CD4-positive, alpha-beta T cell treated with Interleukin-21 for 1 hour (primary cell): ENCODE measurements at places on chromosomes 2 and 18.
A peak's percentile ranks its signal among the peaks of the same experiment; 100 is the strongest.

- DNase-seq = no peak
Observed at GRCh38 chr2:112174383-112174782, 36.2 kb downstream of the FBLN7 start.

- no peak for DNase-seq
Observed at GRCh38 chr2:152372438-152372984, 37.5 kb downstream of the FMNL2 start.

DNA sequence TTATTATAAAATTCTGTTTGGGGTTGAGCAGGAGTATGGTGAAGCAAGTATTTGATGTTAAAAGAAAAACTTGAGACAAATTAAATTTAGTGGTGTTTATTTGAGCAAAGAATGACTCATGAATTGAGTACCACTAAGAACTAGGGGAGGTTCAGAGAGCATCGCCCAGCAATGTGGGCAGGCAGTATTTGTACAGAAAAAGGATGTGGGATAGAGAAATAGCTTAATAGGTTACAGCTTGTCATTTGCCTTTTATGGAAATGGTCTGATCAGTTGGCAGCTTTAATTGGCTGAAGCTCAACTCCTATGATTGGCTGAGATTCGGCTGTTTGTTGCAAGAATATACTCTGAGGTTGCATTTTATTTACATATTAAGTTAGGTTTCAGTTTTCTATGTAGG, 68.2 kb downstream of the LRATD1 start:
- DNase-seq = no peak

- no peak for DNase-seq
Observed at GRCh38 chr2:207767461-207768167, 2.1 kb downstream of the FZD5 start.

DNA sequence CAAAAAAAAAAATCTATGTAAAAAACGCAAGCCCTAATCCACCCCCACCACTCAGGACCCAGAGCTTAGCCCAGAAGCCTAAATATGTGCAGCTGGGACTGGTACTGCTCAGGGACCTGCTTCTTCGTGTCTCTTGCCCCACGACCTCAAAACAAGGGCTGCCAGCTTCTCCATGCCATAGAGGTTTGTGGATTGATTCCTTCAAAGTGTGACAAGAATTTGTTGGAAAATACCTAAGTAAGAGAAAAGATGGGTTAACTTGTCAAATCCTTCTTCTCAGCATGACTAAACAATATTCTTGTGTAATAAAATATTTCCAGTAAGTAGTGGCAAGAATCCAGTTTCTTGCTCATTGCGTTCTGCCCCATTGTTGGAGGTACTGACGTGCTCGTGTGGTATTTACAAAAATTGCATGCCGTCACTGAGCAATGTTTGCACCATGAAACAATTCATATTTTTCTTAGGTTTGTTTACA, 825 bp upstream of the SCYGR1 start:
- DNase-seq = no peak

- no peak for DNase-seq
Observed at GRCh38 chr2:14716319-14716718, 83.8 kb downstream of the LRATD1 start.

GRCh38 chr2:239789711-239790110, 235.4 kb downstream of the NDUFA10 start:
- no peak for DNase-seq

GRCh38 chr2:47239119-47239969, 84.2 kb upstream of the STPG4 start:
- no peak for DNase-seq

DNA sequence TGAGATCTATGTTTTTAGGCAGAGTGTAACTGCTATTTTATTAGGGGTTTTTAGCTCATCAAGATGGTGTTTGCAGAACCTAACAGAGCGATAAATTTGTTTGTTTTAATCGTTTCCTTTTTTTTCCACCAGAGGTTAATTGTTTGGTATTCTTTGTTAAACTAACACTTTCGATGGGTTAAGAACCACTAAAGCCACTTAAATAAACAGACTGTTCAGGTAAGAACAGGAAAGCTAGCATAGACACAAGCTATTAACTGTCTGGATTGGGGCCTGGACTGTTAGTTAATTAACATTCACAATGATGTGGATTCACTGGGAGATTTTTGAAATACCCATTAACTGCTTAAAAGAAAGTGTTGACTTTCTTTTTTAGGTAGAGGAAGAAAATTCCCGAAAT, 209.0 kb upstream of the COPS8 start:
- no peak for DNase-seq

GRCh38 chr2:162277381-162277780, 34.1 kb upstream of the FAP start:
- no peak for DNase-seq

DNA sequence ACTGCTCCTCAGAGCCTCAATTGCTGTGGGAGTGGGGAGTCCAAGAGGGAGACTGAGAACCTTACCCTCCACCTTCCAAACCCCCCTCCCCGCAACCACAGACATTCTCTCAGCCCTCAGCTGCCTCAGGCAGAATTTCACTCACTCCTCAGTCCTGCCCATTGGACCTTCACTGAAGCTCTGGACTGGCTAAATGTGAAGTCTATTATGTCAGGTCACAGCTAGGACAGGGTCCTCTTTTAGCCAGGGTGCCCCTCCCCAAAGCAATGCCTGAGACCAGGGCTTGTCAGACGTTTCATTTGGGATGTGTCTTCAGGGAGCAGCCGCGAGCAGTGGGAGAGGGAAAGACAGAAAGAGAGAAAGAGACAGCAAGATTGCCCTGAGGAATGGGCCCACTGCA, 199.3 kb upstream of the CCDC68 start:
- DNase-seq = no peak

GRCh38 chr2:75162897-75163296, 36.4 kb downstream of the TACR1 start:
- DNase-seq = no peak

DNA sequence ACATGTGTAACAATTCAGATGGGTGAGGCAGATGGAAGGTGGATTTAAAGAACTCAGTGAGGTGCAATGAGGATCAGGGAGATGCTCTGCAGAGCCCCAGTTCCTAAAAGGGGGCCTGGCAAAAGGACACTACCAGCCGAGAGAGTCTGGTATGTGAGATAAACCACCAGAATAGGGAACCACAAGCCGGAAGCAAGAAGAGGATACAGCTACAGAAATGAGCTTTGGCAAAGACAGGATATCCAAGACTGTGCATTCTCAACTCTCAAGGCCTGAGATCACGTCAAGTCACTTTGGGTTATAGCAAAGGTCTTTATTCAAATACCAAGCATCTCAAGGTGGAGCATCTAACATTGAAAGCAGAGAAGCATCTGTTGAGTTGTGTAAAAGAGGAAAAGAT, 293.5 kb downstream of the ARHGAP15 start:
- DNase-seq = peak; percentile 10

DNA sequence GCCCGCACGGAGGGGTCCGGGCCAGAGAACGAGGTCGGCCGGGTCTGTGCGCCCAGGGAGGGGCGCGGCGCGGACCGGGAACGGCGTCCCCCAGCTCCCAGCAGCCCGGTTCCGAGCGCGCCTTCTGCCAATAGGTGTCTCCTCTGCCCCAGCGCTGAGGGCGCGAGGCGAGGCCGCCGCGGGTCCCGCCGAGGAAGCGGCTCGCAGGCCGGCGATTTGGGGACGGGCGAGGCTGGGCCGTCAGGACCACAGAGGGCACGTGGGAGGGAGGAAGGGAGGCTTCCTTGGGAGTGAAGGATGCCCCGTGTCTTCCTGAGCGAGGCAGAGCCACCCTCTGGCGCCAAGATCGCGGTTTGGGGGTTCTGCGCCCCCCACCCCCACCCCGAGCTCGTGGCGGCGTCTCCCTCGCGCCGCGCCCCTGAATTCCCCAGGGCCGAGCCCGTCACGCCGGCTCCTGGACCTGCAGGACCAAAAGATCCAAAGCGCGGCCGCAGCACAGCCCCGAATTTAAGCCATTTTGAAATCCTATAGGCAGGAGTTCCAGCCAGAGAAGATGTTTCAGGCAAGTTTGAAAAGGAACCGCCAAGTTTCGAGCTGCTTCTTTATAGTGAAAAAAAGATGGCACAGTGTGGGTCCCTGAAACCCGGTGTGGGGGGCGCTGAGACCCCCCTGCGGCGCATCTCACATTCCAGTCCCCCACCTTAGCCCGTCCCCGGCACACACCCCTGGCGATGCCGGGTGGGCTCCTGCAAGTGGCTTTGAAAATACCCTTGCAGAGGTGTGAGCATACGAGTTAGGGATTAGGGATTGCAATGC, 909 bp downstream of the NFATC1 start:
- DNase-seq = no peak

DNA sequence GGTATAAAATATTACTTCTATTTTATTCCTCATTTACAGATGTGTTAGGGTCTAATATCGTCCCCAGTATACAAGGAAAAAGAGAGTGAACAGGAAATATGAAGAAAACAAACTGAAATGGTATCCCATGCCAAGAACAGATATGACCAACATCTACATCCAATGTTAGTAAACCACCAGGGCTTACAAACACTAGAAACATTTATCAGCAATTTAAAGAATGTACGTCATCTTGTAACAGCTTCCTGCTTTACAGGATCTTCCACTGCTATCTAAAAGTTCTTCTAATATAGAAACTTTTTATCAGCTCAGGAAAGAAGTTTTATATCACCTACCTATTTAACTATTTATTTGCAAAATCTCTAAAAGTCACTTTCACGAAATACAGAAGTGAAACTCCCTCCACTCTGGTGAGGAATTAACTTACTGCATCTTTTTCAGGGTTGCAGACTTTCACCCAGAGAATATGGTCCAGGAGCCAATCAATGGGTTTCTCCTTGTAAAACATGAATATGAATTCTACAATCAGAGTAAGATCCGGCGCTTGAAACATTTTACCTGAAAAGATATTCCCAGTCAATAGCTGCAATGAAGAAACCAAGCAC, 35.2 kb downstream of the UNC50 start:
- no peak for DNase-seq

GRCh38 chr2:240905176-240905781, 857 bp upstream of the CROCC2 start:
- DNase-seq = no peak

- DNase-seq = no peak
Observed at GRCh38 chr2:236257575-236257974, 6.6 kb downstream of the ASB18 start.

GRCh38 chr2:127107622-127107999, 657 bp upstream of the BIN1 start:
- no peak for DNase-seq

DNA sequence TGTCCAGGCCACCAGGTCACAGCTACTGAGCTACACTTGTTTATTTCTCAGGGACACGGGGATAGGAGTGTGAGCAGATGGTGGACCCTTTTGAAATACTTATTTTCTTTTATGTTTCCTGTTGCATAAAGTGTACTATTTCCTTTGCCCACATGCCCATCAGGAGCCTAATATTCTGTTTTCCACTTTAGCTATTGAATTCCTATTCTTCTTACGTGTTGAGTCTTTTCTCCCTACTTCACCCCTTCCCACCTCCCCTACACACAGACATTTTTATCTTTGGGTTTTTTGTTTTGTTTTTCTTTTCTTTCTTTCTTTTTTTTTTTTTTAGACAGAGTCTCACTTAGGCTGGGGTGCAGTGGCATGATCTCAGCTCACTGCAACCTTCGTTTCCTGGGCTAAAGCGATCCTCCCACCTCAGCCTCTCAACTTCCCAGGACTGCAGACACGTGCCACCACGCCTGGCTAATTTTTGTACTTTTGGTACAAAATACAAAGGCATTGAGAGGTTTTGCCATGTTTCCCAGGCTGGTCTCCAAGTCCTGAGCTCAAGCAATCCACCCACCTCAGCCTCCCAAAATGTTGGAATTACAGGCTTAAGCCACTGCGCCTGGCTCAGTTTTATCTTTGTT, 5.2 kb upstream of the GPR55 start:
- DNase-seq = no peak

DNA sequence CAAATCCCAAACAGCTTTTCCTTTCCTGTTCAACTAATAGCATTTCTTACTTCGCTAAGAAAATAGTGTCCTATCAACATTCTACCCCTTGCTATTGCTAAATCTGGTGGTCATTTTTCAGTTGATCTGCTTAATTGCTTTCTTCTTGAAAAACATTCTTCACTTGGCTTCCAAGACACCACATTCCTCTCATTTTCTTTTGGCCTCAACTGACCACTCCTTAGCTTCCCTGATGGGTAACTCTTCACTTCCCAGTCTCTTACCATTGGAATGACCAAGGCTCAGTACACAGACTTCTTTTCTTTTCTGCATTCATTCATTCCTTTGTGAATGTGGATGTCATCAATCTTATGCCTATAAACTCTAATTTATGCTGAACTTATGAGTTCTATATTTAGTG, 230.8 kb upstream of the CDH2 start:
- no peak for DNase-seq

GRCh38 chr2:169093535-169093934, 24.2 kb downstream of the DHRS9 start:
- no peak for DNase-seq

- no peak for DNase-seq
Observed at GRCh38 chr18:49621717-49622351, 60.0 kb downstream of the LIPG start.

DNA sequence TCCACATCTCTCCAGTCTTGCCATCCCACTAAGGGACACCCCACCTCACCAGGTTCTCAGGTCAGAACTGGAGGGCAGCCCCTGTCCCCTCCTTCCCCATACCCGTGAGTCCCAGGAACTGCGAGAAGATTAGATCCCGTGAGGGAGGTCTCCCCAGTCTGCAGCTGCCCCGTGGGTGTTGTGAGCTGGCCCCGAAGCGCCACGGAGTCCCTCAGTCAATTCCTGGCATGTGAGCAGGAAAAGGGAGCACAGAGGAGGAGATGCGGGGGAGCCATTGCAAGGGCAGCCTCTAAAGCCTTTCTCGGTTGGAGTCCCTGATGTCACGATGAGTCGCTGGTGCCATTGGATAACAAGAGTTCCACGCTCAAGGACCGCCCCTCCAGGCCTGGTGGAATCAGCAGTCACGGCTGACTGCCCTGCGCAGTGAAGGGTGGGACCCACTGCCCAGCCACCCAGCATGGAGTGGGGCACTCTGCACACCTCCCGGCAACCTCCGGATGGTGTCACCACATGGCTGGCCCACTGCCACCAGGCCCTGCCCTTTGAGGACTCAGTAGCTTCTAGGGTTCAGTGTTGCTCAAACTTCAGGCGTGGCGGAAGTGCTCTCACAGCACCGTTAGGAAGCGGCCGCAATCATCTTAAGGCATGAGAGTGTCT, 434.9 kb upstream of the MYT1L start:
- DNase-seq = no peak

DNA sequence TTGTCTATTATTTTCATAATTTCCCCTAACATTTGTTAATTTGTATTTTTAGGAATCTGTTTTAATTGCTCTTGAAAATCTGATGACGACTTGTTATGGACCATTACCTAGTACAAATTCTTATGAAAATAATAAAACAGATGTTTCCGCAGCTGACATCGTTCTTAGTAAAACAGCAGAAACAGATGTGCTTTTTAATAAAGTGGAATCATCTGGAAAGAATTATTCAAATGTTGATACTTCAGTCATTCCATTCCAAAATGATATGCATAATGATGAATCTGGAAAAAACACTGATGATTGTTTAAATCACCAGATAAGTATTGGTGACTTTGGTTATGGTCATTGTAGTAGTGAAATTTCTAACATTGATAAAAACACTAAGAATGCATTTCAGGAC, 69.9 kb downstream of the PMS1 start:
- DNase-seq = no peak

- peak; percentile 54 for DNase-seq
Observed at GRCh38 chr18:26190506-26190905, 35.7 kb upstream of the TAF4B start.
